HCT116 (cell line): ENCODE measurements at places on chromosomes 3 and 15. TPM values are rescaled to one million over a fixed set of nuclear protein-coding genes. Genes with fewer than 3 reads are reported as not detected.

The ATP10A gene
- total RNA-seq = 0.02 TPM

DNA sequence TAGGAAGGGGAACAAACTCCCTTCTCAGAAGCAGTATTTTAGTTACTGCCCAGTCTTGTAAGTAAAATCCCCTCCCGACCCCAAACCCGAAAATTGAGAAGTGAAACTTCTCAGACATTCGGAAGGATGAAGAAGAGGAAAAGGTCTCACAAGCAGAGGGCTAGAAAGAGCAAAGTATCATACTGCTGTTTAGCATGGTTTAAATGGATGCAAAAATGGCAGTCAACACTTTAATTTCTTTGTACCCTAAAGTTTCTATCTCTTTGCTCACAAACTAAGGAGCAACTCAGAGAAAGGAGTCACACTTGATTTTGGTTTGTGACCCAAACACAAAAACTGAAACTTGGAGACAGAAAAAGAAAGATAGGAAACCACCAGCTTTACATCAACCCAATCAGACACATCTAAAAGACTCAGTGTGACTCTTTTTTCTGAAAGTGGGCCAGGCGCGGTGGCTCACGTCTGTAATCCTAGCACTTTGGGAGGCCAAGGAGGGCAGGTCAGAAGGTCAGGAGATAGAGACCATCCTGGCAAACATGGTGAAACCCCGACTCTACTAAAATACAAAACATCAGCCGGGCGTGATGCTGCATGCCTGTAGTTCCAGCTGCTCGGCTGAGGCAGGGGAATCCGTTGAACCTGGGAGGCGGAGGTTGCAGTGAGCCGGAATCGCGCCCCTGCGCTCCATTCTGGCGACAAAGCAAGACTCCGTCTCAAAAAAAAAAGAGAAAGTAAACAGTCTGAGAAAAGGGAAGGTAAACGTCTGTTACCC lies 63.2 kb upstream of the ATP11B start:
- no peak overlapping the region for H3K4me3 ChIP-seq
- 0 out of 2 replicates have a peak, but pooled peaks cover 2% of the 10 kb centered on the region for H3K4me1 ChIP-seq
- H3K27ac ChIP-seq = no peak overlapping the region
- DNase-seq = no peak
- no peaks in the 10 kb centered on the region for H3K36me3 ChIP-seq
- H3K27me3 ChIP-seq = no peaks in the 10 kb centered on the region

DNA sequence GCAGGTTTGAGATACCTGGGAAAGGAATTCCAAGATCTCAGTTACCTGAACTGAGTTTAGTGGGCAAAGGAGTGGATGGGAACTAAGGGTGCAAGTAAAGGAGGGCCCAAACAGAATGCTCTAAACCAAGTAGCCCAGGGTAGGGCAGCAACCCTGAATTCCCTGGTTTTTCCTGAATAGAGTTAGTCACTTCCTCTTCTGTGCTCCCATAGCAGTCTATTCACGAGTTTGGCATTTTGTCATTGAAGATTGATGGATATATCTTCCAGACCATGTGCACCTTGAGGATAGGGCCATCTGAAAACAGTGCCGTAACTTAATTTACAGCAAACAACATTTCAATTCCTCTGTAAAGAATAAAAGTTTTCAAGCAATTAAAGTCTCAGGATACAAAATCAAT lies 18.5 kb upstream of the PTX3 start:
- H3K27me3 ChIP-seq = no peaks in the 10 kb centered on the region
- DNase-seq = no peak
- no peaks in the 10 kb centered on the region for H3K4me1 ChIP-seq
- no peaks in the 10 kb centered on the region for H3K36me3 ChIP-seq

The SLC30A4 gene
- 2.7 TPM for total RNA-seq

GRCh38 chr15:44094781-44095180 lies 100.3 kb downstream of the FRMD5 start:
- H3K27ac ChIP-seq = no peak overlapping the region
- H3K4me3 ChIP-seq = no peak overlapping the region
- H3K27me3 ChIP-seq = no peaks in the 10 kb centered on the region
- peaks cover 33% of the 10 kb centered on the region for H3K4me1 ChIP-seq

- DNase-seq = no peak
- peak overlapping the region; percentile 74 for H3K4me3 ChIP-seq
- peaks cover 29% of the 10 kb centered on the region for H3K4me1 ChIP-seq
- H3K27me3 ChIP-seq = no peaks in the 10 kb centered on the region
Observed at GRCh38 chr3:179323197-179324110, 623 bp downstream of the ZNF639 start.

GRCh38 chr15:49734831-49735508 lies 114.1 kb downstream of the DTWD1 start:
- H3K27ac ChIP-seq = no peak overlapping the region
- DNase-seq = no peak
- no peaks in the 10 kb centered on the region for H3K27me3 ChIP-seq

DNA sequence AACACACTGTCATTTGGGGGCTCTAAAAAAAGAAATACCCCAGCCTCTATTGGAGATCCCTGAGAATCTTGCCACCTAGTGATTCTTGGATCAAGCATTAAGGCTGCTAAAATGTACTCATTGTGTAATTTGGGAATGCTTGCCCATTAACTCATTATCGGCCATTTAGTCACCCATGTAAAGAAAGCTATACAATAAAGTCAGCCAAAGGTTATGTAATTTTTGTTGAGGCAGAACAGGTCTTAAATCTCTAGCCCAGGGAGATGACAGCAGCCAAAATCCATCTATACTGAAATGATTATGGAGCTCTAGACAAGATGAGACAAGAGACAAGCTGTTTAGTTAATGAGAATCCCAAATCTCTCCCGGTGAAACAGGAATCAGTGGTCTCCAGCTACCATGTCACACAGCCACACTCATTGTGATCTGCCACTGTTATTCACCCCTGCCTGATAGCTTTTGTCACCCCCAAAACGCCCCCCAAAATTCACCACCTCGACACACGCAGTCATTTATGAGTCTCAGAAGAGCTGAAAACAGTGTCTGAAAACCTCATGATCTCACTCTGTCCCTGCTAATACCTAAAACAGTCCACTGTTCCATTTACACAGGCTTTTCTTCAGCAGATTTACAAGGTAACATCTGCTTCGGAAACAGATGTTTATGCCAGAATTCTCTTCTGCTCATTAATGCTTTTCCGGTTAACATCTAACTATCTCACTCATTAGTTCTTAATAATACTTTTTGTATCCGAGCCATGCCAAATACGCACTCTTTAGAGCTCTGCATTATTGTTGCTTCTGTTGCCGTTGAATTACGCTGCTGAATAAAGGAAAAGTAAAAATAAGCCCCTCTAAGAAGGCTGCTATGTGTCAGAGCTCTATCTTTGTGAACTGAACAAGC lies 138.5 kb downstream of the RORA start:
- no peaks in the 10 kb centered on the region for H3K4me1 ChIP-seq
- no peak overlapping the region for H3K27ac ChIP-seq
- no peaks in the 10 kb centered on the region for H3K36me3 ChIP-seq
- H3K27me3 ChIP-seq = peaks cover 12% of the 10 kb centered on the region; the same call in 1 of the 2 replicates

DNA sequence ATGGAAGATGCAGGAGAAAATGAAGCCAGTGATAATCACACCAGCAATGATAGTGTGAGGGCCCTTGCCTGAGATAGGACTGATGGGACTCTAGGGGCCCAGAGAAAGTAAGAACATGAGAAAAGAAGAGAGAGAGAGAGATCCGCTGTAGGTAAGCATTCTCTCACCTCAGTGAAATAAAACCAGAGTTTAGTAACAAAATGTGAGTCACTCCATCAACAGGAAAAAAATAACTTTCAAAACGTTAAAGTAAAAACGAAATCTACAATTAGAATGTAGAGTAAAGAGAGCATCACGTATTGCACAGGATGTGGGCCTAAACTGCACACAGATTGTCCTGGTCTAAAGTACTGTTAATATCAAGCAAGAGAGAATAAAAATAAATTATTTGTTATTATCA lies 6.8 kb upstream of the PRSS50 start:
- H3K27me3 ChIP-seq = no peaks in the 10 kb centered on the region
- no peak overlapping the region for H3K27ac ChIP-seq
- H3K36me3 ChIP-seq = no peaks in the 10 kb centered on the region
- no peak overlapping the region for H3K4me3 ChIP-seq

DNA sequence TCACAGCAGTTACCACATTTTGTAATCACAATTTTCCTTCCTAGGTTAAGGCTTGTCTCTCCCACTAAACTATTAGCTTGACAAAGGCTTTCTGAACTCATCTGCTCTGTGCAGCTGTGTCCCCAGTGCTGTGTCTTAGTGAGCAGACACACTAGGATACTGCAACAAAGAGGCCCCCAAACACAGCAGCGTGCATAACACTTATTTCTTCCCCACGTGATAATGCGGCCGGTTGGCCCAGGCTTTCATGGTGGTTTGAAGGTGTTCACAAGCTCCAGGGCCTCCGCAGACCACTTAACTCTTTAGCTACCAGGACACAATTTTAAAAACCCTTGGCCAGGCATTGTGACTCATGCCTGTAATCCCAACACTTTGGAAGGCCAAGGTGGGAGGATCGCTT lies 2.2 kb upstream of the HDAC11 start:
- H3K36me3 ChIP-seq = no peaks in the 10 kb centered on the region
- no peaks in the 10 kb centered on the region for H3K27me3 ChIP-seq
- H3K27ac ChIP-seq = no peak overlapping the region
- DNase-seq = no peak

The ESYT3 gene
- 0.05 TPM for total RNA-seq

DNA sequence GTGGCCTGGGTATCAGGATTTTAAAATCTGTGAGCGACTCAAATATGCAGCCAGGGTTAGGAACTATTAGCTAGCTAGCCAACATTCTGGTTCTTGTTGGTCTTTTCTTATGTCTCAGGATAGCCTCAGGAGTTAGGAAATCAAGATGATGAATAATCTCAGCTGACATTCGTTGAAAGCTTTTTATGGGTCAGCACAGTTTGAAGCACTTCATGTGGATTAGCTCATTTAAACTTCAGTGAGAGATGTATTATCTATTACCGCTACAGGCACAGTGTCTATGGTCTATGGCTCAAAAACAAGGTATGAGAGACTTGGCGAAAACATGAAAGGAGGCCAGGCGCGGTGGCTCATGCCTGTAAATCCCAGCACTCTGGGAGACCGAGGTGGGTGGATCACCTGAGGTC lies 187.5 kb upstream of the THRB start:
- H3K4me1 ChIP-seq = no peaks in the 10 kb centered on the region
- DNase-seq = no peak
- no peak overlapping the region for H3K27ac ChIP-seq
- H3K36me3 ChIP-seq = no peaks in the 10 kb centered on the region
- H3K27me3 ChIP-seq = no peaks in the 10 kb centered on the region; the same call in 1 of the 2 replicates

The STARD5 gene
- 4.0 TPM for total RNA-seq

The GJD2 gene
- total RNA-seq = not detected

DNA sequence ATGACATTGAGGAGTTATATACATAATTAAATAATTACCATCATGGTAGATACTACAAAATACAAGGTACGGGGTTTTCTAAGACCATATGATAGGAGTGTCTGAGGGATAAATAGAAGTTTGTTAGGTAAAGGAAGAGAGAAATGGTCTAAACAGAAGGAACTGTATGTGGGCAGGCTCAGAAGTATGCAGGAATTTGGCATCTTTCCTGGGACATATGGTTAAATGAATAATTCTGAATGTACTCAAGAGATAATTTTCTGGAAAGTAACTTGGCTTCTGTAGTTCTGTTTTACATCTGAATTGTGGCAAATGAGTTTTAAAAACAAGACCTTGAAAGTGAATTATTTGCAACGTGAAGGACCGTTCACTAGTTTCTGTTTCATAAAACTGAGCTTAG lies 17.5 kb downstream of the LMCD1 start:
- H3K27ac ChIP-seq = no peak overlapping the region
- DNase-seq = no peak
- H3K4me3 ChIP-seq = no peak overlapping the region

The MEX3B gene
- 1.9 TPM for total RNA-seq

DNA sequence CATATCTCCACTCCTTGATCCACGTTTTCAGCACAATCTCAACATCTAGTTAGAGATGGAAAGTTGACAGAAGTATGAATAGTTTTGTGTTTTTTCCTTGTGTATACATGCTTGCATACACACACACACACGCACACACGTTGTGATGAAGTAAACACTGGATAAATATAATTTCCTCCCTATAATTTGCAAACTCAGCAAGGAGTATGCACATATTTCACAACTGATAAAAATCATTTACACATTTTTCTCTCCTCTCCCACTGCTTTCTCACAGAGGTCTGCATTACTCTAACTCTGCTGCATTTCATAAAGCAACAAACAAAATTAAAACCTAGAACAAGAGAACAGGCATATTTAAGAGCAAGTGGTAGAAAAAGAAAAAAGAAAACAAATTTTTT lies 320.9 kb downstream of the ERC2 start:
- no peaks in the 10 kb centered on the region for H3K36me3 ChIP-seq
- DNase-seq = no peak
- H3K4me1 ChIP-seq = no peaks in the 10 kb centered on the region
- no peak overlapping the region for H3K4me3 ChIP-seq

- H3K36me3 ChIP-seq = no peaks in the 10 kb centered on the region
- H3K4me3 ChIP-seq = no peak overlapping the region
- H3K27ac ChIP-seq = no peak overlapping the region
- no peaks in the 10 kb centered on the region for H3K27me3 ChIP-seq
- DNase-seq = no peak
Observed at GRCh38 chr3:1232276-1232675, 139.5 kb downstream of the CNTN6 start.

DNA sequence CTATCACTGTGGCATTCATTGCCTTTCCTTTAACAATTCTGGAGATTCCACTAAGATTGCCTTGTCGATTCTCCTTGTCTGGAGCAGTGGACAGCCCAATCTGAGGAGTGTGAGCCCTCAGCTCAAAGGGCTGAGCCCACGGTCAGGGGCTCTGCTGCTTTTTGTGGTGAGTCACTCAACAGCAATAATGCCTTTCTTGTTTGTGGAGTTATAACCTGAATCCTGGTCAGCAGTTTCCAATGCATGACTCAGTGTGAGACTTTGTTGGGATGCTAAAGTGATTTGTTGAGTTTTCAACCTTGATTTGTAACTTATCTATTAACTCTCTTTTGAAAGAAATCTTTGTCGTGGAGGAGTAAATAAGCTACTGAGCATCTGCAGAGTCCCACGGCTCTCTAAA lies 183.5 kb downstream of the TJP1 start:
- no peaks in the 10 kb centered on the region for H3K36me3 ChIP-seq
- no peak overlapping the region for H3K4me3 ChIP-seq
- DNase-seq = peak; percentile 22
- peaks cover 12% of the 10 kb centered on the region for H3K4me1 ChIP-seq

- no peaks in the 10 kb centered on the region for H3K4me1 ChIP-seq
- H3K27me3 ChIP-seq = no peaks in the 10 kb centered on the region
- H3K27ac ChIP-seq = no peak overlapping the region
- H3K4me3 ChIP-seq = no peak overlapping the region
Observed at GRCh38 chr15:49573421-49573820, 47.2 kb downstream of the FAM227B start.

GRCh38 chr3:37765591-37766488 lies 95.8 kb upstream of the CTDSPL start:
- DNase-seq = no peak
- H3K27me3 ChIP-seq = peaks cover 26% of the 10 kb centered on the region
- no peak overlapping the region for H3K27ac ChIP-seq
- no peaks in the 10 kb centered on the region for H3K36me3 ChIP-seq
- H3K4me3 ChIP-seq = no peak overlapping the region
- no peaks in the 10 kb centered on the region for H3K4me1 ChIP-seq

- H3K27me3 ChIP-seq = peaks cover 11% of the 10 kb centered on the region; the same call in 1 of the 2 replicates
- DNase-seq = no peak
- no peaks in the 10 kb centered on the region for H3K36me3 ChIP-seq
- H3K27ac ChIP-seq = no peak overlapping the region
- H3K4me3 ChIP-seq = no peak overlapping the region
- peaks cover 18% of the 10 kb centered on the region for H3K4me1 ChIP-seq
Observed at GRCh38 chr3:195036203-195036505, 234.8 kb downstream of the XXYLT1 start.
